Spinal cord (tissue), 10 donors: ENCODE measurements at places on chromosomes 6 and 20. TPM values are rescaled to one million over a fixed set of nuclear protein-coding genes. Genes with fewer than 3 reads are reported as not detected.

Gene UBE2C
- total RNA-seq = 7.1 TPM

Gene MEP1A
- 0.06 TPM for total RNA-seq

Gene DLK2
- total RNA-seq = 4.1 TPM

DNA sequence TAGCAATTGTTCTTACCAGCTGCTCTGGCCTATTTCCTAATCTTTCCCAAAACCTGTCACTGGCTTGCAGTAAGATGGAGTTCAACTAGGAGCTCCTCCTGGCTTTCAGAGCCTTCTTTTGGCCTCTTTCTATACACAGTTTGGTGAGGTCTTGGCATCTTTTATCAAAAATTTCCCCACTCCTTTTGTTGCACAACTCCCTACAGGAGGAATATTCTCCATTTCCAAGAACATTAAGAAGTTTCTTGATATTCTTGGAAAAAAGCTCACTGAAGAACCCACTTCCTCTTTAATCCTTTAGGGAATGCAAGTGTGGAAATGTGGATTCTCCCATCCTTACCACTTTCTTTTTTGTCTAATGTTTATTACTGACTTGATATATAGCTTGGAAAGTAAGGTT lies 171.3 kb upstream of the KCNK16 start:
- no peak for DNase-seq

- DNase-seq = no peak
Measured at GRCh38 chr6:56243518-56244070, 3.8 kb downstream of the COL21A1 start.

GRCh38 chr6:74170118-74170517 lies 474.1 kb downstream of the CD109 start:
- no peak for DNase-seq

DNA sequence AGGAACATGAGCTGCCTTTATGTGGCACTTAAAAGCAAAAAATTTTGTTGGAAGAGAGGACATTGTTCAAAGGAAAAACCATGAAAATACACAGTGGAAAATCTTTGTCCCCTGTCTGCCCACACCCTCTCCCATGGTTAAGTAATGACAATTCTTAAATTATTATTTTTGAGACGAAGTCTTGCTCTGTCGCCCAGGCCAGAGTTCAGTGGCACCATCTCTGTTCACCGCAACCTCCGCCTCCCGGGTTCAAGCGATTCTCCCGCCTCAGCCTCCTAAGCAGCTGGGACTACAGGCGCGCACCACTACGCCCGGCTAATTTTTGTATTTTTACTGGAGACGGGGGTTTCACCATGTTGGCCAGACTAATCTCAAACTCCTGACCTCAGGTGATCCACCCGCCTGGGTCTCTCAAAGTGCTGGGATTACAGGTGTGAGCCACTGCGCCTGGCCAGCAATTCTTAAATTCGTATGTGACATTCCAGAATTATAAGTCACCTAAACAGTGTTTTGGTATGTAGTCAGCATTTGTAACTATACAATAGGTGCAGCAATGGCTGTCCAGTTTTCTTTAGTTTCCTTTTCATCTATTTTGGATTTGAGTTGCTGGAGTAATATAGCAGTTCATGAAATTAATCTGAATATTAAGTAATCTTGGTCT lies 636 bp upstream of the SSR1 start:
- no peak for DNase-seq

DNA sequence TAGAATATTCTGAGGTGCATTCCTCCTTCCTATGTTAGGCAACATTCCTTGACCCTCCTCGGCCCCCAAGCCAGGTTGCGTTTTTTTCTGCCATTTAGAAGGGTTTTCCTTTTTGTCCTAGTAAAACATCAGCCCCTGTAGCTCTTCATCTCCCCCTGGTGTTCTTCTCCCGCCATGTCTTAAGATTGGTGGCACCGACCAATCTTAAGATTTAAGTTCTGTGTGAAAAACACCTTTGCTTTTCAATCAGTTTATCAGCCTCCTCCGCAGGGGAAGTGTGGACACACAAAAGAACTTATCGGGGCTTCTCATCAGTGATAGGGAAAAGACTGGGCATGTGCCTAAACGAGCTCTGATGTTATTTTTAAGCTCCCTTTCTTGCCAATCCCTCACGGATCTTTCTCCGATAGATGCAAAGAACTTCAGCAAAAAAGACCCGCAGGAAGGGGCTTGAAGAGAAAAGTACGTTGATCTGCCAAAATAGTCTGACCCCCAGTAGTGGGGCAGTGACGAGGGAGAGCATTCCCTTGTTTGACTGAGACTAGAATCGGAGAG lies 719 bp upstream of the EDN1 start:
- DNase-seq = peak; percentile 44

- no peak for DNase-seq
Measured at GRCh38 chr6:103002282-103002681, 1608.8 kb downstream of the GRIK2 start.

DNA sequence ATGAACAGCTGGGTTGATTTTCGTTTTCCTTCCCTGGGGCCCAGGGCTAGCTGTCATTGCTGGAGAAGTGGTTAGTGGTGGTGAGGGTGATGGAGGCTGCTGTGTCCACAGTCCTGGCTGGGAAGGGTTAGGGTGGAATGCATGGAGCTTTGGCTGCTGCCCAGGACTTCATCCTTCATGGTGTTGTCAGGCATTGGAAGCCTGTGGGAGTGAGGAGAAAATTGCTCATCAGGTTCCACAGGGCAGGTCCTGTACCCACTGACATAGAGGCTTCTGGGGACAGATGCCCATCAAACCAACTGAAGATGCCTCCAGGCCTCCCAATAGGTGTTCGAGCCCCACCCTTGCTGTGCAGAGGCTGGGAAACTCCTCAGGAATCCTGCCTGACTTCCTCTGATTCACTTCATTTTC lies 262.4 kb upstream of the SUPT3H start:
- no peak for DNase-seq
